ENCODE measurements at places on chromosomes 16 and 17.

DNA sequence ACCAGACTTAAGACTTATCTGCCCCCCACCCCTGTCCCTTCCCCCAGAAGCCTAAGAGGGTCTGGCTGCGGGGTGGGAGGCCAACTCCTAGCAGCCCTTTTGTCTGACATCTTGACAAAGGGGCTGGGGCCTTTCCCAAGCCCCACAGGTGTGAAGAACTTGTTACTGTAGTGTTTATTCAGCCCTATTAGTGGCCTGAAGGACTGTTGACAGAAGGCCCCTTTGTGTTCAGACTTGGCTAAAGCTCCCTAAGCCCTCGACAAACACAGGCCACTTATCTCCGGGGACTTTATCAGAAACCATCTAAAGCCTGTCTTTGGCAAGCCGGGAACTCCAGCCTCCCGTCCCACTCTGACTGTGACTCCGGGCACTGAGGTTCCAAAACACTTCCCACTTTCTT is 129.8 kb downstream of the NTN1 start:
- DNase-seq: no peak

GRCh38 chr17:55926276-55926990 is 175.6 kb downstream of the PCTP start:
- no peak for DNase-seq

- DNase-seq: peak; percentile 33
Measured at GRCh38 chr16:58222532-58223316, 24.8 kb upstream of the CSNK2A2 start.

DNA sequence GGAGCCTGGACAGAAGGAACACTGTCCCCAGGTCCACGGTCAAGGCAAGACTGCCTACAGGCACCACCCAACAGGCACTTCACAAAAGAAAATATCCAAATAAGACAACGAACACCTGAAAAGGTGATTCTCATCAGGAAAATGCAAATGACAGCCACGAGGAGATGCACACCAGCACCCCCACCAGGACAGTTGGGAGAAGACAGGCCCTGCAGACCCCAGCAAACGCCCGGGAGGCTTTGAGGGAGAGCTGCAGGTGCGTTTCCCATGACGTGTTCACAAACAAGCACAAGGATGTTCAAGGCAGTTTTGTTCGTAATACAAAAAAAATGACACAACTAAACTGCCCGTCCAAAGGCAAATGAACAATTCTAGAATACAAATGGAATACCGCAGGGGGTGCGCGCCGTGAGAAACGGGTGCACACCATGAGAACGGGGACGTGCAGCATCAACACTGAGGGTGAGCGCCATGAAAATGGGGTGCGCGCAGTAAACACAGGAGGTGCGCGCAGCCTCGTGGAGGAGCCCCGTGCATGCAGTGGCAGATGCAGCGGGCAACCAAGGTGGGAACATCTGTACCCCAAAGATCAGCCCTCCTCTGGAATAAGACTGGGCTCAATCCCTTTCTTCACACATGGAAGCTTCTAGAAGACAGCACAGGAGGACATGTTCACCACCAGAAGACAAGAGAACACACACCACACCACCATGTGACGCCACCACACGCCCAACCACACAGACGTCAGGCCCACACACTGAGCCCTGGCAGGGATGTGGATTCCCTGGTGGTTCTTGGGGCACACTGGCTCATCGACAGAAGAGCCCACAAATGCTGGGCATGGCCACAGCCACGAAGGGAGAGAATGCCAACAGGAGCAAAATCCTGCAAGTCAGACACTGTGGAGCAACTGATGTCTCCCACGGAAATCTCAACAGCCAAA is 91.2 kb downstream of the ZNF778 start:
- no peak for DNase-seq

Measured in AG08396 (cell line).